ENCODE measurements at places on chromosomes 12 and 14.

DNA sequence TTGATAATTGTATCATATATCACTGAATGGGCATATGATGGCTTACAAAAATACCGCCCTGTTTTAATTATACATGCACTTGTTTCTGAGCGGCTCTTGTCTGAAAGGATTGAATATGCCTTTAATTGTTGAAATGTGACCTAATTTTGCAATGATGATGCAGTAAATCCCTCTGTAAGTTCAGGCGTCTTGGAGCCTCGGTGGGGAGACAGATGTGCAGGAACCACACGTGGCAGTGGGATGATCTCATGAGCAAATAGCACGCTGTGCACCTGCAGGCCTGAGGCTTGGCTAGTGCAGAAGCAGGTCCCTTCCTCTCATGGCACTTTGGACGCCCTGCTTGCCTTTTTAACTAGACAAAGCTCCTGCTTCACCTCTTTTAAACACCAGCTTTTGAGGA, 49.3 kb upstream of the ASPG start:
- no peak for DNase-seq

DNA sequence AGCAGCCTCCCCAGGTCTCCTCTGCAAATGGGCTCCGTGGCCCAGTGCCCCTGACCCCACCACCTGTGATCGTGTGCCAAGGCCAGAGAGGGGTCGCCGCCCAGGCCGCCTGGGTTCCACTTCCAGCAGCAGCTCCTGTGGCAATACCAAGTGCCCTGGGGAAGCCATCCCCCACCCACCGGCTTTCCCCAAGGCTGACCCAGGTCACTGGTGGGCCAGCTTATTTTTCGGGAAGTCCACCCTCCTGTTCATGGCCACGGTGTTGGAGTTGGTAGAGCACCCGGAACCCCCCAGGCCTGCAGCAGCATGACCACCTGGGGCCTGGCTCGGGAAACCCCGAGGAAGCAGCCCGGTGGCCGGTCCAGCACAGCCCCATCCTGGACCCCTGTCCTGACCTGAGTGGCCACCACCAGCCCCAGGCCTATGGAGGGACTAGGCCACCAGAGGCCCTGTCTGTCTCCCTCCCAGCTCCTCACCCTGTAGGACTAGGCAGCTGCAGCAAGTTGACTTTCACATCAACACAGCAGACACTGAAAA, 40.8 kb upstream of the OASL start:
- DNase-seq, result no peak

DNA sequence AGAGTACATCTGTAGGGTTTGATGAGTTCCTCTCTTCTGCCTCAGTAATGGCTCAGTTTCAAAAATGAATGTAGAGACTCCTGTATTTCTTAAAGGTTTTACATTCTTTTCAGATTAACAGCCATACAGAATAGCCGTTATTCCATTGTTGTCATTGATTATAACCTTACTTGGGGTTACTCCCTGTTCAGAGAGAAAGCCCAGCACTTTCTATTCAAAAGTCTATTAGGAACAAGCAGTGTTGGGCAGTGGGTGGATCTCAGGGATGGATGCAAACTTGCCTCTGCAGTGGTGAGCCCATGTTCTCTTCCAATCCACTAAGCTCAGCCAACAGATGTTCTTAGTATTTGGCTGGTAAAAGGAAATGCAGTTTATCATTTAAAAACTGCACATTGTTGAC, 342.6 kb upstream of the E2F7 start:
- no peak for DNase-seq

DNA sequence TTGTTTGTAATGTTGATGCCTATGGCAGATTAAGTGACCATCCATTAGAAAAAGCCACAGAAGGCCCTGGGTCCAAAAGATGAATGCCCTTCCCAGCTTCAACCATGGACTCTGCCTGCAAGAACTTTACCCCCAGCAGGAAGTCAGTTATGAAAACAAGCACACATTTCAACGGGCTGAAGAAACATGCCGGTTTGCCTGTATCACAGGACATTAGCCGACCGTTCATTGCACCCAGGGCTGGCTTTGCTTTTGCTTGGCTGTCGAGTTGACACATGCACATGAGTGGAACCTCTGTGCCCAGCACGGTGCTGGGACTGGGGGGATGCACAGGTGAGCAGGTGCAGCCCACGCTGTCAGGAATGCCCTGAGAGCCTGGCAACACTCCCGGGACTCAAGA, 1087.0 kb downstream of the BCL11B start:
- no peak for DNase-seq

DNA sequence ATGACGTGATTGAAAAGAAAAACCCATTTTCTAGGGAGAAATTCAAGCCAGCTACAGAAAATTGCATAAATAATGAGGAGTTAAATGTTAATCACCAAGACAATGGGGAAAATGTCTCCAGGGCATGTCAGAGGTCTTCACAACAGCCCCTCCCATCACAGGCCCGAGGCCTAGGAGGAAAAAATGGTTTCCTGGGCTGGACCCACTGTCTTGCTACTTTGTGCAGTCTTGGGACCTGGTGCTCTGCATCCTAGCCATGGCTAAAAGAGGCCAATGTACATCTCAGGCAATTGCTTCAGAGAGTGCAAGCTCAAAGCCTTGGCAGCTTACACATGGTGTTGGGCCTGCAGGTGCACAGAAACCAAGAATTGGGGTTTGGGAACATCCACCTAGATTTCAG, 65.3 kb downstream of the TUNAR start:
- no peak for DNase-seq

- no peak for DNase-seq
Measured at GRCh38 chr12:131733874-131734273, 23.0 kb downstream of the SFSWAP start.

DNA sequence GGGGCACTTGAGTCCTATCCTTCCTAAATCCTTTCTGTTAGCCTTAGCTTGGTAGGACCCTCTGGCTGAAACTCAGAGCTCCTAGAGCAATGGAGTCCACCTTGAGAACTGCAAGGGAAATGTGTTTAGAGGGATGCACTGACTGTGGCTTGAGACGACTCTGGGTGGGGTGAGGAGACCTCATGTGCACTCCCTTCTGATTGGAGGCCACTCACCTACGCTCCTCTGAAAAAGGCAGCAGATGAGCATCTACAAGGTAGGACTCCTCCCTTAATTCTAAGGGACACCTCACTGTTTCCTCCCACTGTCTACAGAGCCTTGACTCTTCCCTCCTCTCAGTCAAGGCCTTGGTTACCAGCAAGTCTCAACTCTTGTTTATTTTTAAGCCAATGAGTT, 1.0 kb downstream of the MAP3K12 start:
- DNase-seq, result no peak

- DNase-seq, result no peak
Measured at GRCh38 chr12:121158085-121158484, 25.4 kb downstream of the P2RX7 start.

GRCh38 chr14:85549697-85550096, 19.8 kb downstream of the FLRT2 start:
- no peak for DNase-seq

- DNase-seq, result no peak
Measured at GRCh38 chr14:31445703-31446102, 11.6 kb downstream of the DTD2 start.

GRCh38 chr14:59455411-59455810, 9.8 kb downstream of the GPR135 start:
- DNase-seq, result no peak

DNA sequence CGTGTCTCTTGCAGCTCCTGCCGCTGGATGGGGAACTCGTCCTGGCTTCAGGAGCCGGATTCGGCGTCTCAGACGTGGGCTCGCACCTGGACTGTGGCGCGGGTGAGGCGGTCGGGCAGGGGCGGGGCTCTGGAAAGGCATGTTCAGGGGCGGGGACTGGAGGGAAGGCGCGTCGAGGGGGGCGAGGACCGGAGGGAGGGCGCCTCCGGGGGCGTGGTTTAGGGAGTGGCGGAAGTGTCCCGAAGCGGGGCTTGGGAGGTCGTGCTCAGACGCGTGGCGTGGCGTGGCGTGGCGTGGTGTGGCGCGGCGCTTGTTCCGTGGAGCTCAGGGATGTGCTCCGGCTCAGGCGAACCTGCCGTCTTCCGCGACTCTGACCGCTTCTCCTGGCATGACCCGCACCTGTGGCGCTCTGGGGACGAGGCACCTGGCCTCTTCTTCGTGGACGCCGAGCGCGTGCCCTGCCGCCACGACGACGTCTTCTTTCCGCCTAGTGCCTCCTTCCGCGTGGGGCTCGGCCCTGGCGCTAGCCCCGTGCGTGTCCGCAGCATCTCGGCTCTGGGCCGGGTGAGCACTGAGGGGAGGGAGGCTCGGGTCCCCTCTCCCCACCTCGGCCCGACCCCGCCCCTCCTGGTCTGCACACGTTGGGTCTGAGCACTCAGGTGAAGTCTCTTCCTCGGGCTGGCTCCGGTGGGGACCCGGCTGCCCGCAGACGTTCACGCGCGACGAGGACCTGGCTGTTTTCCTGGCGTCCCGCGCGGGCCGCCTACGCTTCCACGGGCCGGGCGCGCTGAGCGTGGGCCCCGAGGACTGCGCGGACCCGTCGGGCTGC, 6.2 kb downstream of the AMN start:
- peak; percentile 37 for DNase-seq

Measured in GF-D8 (cell line).